Myocyte (in vitro differentiated cells): ENCODE measurements at places on chromosomes 5 and 9.

GRCh38 chr5:132022737-132023136, 11.3 kb upstream of the ACSL6 start:
- no peak for DNase-seq

GRCh38 chr9:35367451-35367850, 122.5 kb upstream of the RUSC2 start:
- DNase-seq, result peak; percentile 78

GRCh38 chr5:87551911-87552310, 139.2 kb upstream of the CCNH start:
- no peak for DNase-seq

- DNase-seq, result peak; percentile 70
These were observed 17.3 kb downstream of the TRIM7 start for GRCh38 chr5:181187500-181188213.

GRCh38 chr5:115758356-115758755, 58.1 kb downstream of the CDO1 start:
- no peak for DNase-seq

- DNase-seq, result no peak
These were observed 110.1 kb upstream of the LRRTM2 start for GRCh38 chr5:138985256-138985655.

- no peak for DNase-seq
These were observed 177.2 kb upstream of the TUT7 start for GRCh38 chr9:86531273-86531970.

GRCh38 chr9:76624391-76625048, 139.7 kb upstream of the PCA3 start:
- no peak for DNase-seq

GRCh38 chr9:126984969-126985368, 70.4 kb downstream of the RALGPS1 start:
- DNase-seq, result peak; percentile 94

- no peak for DNase-seq
These were observed 159.6 kb downstream of the IRX2 start for GRCh38 chr5:2591777-2592453.

DNA sequence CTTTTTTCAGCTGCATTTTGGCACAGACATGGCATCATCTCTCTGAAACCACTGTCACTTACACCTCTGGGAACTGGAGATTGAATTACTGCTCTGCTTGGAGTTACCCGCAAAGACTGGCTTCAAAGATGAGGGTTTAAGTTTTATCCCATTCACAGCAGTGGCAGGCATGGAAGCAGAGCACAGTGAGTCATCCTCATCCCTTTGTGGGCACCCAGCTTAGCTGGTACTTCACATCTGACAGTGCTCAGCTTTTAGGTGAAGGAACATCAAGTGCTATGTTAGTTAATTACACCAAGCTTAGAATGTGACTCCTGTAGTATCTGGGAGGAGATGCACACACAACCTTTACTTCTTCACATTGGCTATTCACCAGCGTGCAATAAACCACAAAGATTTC, 24.8 kb upstream of the ALDH1A1 start:
- DNase-seq, result peak; percentile 87

DNA sequence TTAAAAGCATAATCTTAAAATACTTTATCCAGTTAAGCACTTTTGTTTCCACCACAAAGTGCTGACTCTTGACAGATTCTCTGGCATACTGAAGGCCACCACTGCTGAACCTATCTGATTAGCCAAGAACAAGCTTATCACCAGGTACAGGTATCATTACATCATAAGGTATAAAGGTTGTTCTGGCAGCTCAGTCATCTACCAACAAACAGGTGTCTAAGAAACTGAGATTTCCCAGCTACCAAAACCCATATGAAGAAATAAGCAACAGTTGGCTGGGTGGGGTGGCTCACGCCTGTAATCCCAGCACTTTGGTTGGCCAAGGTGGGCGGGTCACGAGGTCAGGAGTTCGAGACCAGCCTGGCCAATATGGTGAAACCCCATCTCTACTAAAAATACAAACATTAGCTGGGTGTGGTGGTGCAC, 5.0 kb downstream of the MTMR12 start:
- DNase-seq, result no peak

DNA sequence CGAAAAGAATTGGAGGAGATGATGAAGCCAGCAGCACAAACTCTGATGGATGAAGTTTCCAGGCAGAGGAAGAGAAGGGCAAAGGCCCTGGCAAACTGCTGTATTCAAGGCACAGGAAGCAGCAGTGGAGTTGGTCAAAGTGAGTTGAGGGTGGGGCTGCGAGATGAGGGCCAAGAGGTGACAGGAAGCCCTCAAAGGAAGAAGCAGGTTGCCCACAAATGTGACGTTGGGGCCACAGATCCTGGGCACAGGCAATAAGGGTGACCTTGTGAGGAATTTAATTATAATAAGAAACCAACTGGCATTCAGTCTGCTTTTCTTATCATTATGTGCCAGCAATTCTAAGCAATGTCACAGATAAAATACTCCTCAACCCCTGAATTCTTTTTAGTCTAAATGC, 261.8 kb downstream of the CTNND2 start:
- DNase-seq, result no peak

DNA sequence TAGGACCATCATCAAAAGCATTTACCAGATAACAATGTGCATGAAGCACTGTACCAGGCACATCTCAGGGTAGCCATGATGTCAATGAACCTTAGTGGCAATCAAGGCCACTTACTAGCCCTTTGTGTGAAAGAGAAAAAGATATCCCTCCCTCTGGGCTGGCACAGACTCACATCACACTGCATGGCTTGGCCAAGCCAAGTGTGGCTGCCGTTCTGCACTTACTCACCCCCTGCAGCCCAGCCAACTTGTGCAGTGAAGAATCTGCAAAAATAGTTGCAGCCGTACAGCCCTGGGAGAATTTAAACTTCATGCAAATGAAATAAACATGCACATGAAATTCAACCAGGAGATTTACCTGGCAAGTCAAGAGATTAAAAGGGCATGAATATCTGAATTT, 333.5 kb downstream of the DEPDC1B start:
- peak; percentile 5 for DNase-seq

DNA sequence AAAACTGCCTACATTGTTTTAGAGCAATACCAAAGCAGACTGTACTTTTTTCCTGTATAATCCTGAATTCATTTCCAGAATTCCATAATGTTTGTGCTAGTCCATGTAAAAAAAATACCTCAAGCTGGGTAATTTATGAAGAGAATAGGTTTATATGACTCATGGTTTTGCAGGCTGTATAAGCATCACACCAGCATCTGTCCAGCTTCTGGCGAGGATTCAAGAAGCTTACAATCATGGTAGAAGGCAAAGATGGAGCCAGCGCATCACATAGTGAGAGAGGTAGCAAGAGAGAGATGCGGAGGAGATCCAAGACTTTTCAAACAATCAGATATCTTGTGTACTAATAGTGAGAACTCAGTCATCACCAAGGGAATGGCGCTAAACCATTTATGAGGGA, 280.3 kb upstream of the CDH9 start:
- no peak for DNase-seq

DNA sequence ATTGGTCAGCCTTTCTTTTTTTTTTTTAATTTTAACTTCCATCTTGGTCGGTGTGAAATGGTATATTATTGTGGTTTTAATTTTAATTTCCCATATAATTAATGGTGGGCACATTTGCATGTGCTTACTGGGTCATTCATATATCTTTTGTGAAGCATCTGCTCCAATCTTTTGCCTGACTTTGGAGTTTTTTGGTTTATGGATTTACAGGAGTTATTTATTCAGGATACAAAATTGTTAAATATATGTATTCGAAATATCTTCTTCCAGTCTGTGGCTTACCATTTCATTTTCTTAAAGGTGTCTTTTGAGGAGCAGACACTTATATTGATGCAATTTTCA, 682 bp upstream of the RIGI start:
- DNase-seq, result no peak

DNA sequence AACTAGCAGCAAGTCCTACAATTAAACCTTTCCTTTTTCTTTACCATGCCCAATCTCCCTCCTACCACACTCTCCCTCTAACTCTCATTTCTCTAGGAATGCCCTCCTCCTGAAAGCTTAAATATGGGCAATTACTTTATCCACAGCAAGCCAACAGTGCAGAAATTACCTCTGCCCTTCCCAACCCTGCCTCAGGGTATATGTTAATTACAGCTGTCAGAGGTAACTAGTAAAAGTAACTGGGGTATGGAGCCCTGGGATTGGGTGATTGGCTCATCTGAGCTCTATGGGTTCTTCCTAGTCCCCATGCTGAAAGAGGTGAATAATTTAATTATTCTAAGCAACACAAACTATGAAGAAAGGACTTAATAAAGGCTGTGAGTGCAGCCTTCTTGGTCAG, 478.9 kb upstream of the NMUR2 start:
- no peak for DNase-seq

DNA sequence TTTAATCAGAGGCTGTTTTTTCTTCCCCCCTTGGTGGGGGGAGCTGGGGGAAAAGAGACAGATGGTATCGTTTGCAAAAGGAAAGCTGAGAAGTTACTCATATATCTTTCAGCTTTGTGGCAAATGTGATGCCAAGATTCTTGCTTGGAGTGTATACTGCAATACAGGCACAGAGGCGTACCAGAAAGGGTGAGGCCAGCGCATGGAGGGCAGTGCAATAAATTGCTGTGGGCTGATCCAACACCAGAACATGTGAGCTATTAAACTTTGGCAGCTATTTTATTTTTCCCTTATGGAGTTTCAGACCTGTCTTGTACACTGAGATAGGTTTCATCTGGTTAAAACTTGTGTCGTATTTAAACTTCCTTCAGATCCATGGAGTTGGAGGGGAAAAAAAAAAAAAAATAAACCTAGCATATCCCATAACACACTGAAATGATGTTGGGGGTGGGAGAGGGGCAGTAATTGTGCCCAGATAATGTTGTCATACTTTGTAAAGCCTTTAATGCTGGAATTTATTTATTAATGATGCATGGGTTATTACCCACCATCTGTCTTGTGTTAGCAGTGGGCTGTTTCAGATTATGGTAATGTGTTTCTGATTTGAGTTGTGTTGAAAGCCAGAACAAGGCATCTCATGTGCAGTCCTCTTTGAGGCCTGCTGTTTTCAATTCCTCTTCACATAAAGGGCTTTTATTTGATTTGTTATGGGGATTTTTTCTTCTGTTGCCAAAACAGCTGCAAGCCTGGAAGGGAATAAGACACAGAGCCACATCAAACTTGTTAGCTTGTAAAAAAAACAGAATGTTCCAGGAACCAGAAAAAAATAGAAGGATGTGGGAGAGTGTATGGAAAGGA, 891.3 kb downstream of the TLE1 start:
- DNase-seq, result peak; percentile 85

DNA sequence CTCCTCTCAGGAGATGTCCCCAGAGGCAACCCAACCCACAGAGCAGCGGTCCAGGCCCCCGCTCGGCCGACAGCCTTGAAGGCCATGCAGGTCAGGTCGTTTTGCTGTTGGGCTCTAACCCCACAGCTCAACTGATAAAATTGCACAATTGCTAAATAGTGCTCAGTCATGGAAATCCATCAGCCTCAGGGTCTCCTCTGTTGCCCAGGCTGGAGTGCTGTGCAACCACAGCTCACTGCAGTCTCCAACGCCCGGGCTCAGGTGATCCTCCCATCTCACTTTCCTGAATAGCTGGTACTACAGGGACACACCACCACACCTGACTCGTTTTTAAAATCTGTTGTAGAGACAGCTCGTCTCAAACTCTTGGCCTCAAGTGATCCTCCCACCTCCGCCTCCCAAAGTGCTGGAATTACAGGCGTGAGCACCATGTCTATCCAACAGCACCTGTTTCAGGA, 18.3 kb downstream of the BRD3OS start:
- no peak for DNase-seq

- peak; percentile 44 for DNase-seq
These were observed 212.2 kb downstream of the PCSK1 start for GRCh38 chr5:96220610-96221390.

DNA sequence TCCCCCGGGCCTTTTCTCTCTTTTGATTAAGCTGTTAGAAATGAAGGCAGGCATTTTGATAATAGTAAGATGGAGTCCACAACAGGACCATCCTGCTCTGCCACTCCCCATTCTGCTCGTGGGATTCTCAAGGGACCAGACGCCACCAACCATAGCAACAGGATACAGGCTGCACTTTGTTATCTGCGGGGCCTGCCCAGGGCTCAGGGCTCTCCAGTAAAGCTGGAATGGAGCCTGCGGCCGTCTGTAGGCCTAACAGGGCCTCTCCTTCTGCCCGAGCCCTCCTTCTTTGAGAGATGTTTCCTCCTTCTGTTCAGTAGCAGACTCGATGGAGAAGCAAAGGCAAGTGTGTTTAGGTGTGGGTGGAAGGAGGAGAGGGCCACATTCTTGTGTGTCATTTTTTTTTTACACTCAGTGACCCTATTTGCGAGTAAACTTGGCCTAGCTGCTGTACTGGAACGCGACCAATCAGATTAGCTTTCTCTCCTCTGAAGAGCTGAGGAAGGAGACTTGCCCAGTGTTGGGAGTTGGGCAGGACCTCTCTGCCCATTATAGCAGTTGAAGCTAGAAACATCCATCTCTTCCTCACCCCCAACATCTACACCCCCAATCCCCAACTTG, 8.9 kb upstream of the EPB41L4B start:
- DNase-seq, result no peak

DNA sequence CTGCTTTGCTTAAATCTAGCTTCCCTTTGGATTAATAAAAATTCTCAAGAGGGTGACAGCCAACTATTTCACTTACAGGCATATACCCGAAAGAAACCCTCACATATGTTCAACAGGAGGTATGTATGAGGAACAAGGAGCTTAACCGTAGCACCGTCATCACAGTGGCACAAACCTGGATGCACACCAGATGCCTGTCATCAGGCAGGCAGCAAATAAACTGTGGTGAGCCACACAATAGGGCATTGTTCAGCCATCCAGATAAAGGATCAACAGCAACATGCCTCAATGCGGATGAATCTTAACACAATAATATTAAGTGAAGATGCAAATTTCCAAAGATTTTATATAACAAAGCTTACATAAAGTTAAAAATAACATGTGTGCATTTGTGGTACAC, 5.5 kb upstream of the TNFSF15 start:
- peak; percentile 39 for DNase-seq

GRCh38 chr5:42037379-42037932, 112.4 kb downstream of the FBXO4 start:
- no peak for DNase-seq

GRCh38 chr5:64958757-64959391, 190.1 kb downstream of the CWC27 start:
- DNase-seq, result peak; percentile 49

- DNase-seq, result no peak
These were observed 487.9 kb upstream of the DAP start for GRCh38 chr5:11248966-11249365.

DNA sequence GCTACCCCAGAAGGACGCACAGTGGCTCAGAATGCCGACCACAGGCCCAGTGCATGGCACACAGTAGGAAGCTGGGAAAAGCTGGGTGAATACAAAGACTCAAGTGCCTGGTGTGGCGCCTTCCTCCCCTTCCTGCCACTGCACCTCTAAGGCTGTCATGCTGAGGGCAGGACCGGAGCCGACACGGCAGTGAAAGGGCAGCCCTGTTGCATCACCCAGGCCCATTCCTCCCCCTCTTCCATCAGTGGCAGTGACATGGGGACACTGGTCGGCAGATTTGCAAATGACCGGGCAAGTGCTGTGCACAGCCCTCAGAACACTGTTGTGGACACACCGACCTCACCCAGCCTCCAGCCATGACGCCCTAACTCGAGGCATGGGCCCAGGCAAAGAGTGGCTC, 84.0 kb downstream of the STK10 start:
- DNase-seq, result no peak

- peak; percentile 13 for DNase-seq
These were observed 9.8 kb downstream of the RNF183 start for GRCh38 chr9:113293285-113293878.
